Activated CD8-positive, alpha-beta memory T cell treated with anti-CD3 and anti-CD28 coated beads for 48 hours (primary cell): ENCODE measurements at places on chromosomes 11 and 22.

- DNase-seq, result no peak
These were observed 24.5 kb upstream of the CCDC134 start for GRCh38 chr22:41775976-41776375.

DNA sequence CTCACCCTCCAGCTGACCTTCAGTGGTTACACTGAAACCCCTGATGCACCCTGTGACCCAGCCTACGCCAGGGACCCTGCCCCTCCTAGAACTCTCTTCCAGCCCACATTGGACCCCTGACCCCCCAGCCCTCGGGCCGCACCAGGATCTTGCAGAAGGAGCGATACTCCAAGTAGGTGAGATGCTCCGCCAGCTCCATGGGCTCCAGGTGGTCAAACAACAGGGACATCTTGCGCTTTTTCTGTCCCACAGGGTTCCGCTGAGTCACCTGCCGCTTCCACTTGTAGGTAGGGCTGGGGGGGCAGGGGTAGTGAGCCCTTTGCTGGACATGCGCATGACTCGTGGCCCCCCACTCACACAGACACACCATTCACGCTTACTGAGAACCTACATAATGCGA, 4.1 kb downstream of the RASGRP2 start:
- no peak for DNase-seq

DNA sequence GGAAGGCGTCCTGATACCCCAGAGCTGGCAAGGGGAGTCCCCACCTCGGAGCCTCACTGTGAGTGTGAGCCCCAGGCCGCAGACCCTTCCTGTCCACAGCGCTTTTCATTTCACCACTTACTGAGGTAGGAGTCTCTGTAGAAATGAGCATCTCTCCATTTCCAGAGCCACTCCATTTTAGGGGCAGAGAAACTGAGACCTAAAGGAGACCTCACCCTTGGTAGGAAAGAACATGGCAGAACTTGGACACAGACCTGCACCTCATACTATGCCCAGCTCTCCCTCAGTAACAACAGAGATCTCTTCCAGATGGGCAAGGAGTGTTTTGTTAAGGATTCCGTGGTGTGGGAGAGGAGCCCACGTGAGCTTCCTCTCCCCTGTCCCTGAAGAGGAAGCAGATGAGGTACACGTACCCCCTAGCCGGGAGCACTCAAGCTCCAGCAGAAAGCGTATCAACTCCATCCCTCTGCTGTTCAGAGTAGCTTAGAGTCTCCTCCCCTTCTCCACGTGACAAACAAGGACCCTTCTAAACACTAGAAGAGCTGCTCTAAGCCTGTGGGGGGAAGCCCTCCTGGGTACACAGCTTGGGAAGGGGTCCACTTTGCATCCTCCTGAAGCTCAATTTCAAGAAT, 532 bp upstream of the VSIG2 start:
- no peak for DNase-seq

DNA sequence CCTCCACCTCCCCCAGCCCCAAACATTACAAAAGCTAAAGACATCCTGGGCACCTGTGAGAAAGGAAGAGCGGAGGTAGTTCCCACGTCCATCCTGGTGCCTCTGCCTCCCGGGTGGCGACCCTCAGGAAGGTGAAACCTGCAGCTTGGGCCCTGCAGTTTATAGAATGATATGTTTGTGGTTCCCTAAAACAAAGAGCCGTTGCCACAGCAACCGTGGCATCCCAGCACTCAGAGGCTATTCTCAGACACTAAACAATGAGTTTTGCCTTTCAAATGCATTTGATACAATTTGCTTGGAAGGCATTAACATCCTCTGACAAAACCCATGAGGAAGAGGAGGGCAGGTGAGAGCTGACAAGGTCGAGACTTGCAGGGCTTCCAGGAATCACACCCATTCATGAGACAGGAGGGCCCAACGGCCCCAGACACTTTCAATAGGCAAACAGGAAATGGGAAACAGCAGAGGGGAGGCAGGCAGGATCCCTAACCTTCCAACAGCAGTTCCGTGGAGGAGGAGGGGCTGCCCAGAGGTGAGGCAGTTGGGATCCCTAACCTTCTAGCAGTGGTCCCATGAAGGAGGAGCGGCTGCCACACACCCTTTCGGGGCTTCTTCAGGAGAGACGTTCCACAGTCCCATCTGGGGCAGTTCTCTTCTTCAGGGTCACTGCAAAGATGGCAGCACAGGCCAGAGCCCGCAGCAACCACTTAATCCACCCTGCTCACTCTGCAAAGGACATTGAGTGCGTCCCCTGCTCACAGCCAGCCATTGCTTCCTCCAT, 379.2 kb downstream of the SHANK2 start:
- no peak for DNase-seq

DNA sequence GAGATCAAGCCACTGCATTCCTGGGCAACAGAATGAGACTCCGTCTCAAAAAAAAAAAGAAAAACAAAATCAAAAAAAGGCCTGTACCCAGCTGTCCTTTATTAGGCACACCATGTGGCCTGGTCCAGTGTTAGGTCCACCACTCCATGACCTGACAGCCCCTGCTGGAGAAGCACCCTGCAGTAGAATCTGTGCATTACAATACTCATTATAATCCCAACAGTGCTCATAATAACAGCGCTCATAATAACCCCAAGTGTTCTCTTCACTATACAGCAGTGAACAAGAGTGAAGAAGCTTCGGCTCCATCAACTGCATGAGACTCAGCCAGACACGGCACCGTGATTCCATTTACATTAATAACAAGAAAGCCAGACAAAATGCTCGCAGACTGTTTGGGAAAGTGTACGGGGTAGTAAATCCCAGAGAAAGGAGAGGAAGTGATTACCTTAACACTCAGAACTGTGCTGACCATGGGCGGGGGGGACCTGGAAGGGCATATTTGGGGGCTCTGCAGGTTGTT, 8.9 kb upstream of the EHD1 start:
- DNase-seq, result no peak

- no peak for DNase-seq
These were observed 18.4 kb upstream of the IL2RB start for GRCh38 chr22:37167981-37168647.

GRCh38 chr11:48081151-48082010, 101.0 kb downstream of the PTPRJ start:
- no peak for DNase-seq

- no peak for DNase-seq
These were observed 21.0 kb upstream of the GDPD4 start for GRCh38 chr11:77322506-77322905.

GRCh38 chr22:49739138-49739537, 88.5 kb downstream of the BRD1 start:
- no peak for DNase-seq

DNA sequence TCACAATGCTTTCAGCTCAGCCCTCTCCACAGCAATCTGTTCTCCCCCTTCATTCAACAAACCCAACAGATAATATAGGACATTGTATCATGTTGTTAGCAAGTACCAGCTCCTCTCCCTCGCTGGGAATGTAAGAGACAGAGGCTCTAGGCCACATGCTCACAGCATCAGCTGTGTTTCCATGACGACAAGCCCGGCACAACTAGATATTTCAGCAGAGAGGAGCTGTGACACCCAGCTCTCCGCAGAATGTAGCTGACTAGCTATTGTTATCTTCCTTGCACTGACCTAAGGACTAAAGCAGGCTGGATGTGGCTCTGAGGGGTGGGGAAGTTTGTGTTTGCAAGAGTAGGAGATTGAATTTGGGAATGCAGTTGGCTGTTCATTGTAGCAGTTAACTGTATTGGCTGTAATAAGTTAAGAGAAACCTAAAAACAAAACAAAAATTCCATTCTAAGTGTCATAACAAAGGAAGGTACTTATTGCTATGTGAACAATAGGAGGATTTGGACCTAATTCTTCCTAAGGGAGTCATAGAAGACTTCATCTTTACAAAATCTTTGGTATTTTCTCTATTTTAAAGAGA, 28.0 kb upstream of the RRAS2 start:
- no peak for DNase-seq

- DNase-seq, result no peak
These were observed 103.2 kb downstream of the C11orf65 start for GRCh38 chr11:108364159-108364558.

GRCh38 chr11:19587979-19588378, 124.7 kb upstream of the NAV2 start:
- no peak for DNase-seq

DNA sequence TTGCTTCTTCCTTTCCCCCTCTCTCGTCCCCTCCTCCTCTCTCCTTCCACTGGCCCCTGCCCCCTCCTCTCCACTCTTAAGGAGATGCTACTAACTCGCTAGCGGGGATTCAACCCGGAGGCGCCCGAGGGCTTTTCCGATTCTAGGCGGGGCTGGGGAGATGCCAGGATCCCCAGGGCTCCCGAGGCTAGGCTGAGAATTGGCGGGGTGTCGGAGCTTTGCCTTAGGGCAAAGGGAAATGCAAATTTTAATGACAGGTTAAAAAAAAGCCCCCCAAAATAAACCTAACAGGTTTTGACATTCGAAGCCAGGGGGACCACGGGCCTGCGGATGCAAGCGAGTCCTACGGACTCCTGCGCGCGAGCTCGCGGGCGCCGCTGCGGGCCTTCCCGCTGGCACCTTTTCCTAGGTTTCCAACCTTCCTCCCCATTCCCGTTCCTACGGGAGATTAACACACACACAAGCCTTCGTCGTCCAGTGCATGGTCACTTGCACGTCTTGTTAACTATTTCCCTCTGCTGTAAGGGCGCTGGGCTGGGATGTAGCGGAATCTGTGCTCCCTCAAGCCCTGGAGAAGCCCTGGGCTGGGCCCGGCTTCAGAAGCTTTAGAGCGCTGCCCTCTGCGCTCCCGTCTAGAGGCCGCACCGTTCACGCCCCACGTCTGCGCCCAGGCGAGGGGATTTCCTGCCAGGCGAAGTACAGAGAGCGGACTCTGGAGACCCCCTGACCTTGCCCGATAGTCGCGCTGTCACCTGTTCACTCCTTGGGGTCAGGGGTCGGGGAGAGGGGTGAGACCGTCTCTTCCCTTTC, 729 bp upstream of the ALX4 start:
- no peak for DNase-seq

- no peak for DNase-seq
These were observed 100.4 kb upstream of the CHORDC1 start for GRCh38 chr11:90323289-90323688.

GRCh38 chr11:19814421-19814820, 101.8 kb downstream of the NAV2 start:
- no peak for DNase-seq

GRCh38 chr11:71996946-71997345, 1.8 kb upstream of the IL18BP start:
- DNase-seq, result no peak

DNA sequence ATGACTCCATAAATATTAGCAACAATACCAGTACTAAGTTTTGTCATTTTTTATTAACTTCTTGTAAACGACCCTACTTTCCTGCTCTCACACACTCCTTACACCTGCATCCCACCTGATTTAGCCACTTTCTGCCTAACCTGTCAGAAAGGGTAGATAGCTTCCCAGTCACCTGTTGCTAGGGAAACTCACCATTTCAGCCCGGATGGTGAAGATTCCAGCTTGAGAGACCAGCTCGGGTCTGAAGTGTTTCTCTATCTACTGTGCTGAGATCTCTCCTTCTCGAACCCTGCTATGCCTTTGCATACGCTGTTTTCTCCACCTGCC, at the start of gene PARVG:
PARVG (plus strand) TSS at position 220 of the 327 bp plus-strand sequence. CDS start 2,405 bp downstream, outside the sequence.
- DNase-seq, result no peak

GRCh38 chr22:44664149-44664548, 37.9 kb upstream of the PRR5 start:
- DNase-seq, result no peak

DNA sequence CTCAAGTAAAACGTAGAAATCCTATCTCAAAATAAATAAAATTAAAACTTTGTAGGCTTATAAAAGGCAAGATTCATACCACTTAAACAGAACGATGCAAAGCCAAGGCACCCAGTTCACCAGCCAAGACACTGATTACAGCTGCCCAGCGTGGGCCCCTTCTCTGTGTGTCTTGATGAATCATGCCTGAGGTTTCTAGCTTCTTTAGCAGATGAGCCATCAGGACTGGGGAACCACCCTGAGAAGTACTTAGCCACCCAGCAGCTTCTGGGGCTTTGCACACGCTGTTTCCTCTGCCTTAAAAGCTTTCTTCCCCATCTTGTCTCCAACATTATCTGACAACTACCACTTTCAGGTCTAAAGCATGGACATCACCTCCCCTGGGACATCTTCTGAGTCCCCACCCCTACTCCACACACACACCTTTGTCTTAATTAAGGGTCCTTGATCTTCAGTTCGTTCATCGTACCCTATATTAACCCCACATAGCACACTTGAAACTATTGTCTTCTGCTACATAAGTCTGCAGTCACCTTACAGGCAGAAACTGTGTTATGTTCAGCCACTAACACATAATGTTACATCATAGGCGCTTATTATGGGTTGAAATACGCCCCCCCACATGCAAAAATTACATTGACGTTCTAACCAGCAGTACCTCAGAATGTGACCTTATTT, 8.7 kb upstream of the LAYN start:
- DNase-seq, result no peak

DNA sequence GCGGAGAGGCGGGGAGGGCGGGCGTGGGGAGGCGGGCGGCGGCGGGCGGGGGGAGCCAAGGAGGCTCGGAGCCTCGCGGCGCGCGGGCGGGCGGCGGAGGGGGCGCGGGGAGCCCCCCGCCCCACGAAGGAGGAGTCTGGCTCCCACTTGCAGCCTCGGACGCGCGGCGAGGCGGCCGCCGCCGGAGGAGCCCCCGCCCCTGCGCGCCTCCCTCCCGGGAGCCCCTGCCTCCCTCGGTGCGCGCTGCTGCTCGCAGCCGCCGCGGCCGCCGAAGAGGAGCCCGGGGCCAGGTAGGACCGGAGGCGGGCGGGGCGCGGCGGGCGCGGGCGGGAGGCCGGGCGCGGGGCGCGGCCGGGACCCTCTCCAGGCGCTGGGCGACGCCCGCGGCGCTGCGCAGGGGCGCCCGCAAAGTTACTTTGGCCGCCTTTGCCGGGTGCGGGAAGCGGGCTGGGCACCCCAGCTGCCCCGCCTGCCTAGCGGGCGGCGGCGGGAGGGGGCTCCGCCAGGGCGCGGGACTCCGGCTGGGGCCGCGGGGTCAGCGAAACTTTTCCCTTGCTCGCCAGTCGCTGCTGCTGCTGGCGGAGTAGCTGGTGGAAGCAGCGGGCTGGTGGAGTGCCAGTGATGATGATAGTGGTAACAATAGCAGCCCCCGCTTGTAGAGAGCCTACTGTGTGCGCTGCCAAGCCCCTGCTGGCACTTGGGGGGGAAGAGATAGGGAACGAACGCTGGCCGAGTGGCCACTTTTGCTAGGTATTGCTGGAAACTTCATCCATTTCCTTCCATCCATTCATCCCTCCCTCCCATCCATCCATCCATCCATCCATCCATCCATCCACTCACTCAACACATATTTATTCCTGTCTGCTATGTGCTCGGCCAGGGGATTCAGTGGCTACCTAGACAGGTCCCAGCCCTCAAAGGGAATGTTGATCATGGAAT, at the start of gene MPPED1:
MPPED1 (plus strand) TSS at position 146 of the 939 bp plus-strand sequence. CDS start 12,972 bp downstream, outside the sequence.
- no peak for DNase-seq

DNA sequence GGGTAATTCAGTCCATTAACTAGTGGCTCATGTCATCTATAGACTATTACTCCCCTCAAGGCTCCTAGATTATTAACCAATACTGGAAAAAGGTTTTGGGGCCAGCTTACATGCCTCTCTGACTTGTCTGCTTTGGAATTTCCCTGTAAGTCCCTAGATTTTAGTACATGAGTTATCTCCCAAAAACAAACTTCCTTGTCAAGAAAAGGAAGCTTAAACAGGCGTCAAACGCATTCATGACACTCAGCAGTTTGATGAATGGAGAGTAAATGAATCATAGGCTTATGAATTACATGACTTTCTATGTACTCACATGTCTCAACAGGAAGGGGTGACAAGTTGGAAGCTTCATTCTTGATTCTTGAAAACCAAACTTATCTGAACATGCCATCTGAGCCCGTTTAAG, 70.8 kb downstream of the BLID start:
- no peak for DNase-seq
